ENCODE measurements at places on chromosomes 2 and 18. TPM values are rescaled to one million over a fixed set of nuclear protein-coding genes. Genes with fewer than 3 reads are reported as not detected.

GRCh38 chr2:82089518-82089917 lies 1785.0 kb upstream of the LRRTM1 start:
- DNase-seq, result no peak

Gene EVA1A
- 0.87 TPM for total RNA-seq

- DNase-seq, result no peak
Observed at GRCh38 chr18:72673242-72673641, 129.1 kb upstream of the CBLN2 start.

Gene FSIP2
- total RNA-seq, result 10.6 TPM

Gene BMP10
- total RNA-seq, result not detected

DNA sequence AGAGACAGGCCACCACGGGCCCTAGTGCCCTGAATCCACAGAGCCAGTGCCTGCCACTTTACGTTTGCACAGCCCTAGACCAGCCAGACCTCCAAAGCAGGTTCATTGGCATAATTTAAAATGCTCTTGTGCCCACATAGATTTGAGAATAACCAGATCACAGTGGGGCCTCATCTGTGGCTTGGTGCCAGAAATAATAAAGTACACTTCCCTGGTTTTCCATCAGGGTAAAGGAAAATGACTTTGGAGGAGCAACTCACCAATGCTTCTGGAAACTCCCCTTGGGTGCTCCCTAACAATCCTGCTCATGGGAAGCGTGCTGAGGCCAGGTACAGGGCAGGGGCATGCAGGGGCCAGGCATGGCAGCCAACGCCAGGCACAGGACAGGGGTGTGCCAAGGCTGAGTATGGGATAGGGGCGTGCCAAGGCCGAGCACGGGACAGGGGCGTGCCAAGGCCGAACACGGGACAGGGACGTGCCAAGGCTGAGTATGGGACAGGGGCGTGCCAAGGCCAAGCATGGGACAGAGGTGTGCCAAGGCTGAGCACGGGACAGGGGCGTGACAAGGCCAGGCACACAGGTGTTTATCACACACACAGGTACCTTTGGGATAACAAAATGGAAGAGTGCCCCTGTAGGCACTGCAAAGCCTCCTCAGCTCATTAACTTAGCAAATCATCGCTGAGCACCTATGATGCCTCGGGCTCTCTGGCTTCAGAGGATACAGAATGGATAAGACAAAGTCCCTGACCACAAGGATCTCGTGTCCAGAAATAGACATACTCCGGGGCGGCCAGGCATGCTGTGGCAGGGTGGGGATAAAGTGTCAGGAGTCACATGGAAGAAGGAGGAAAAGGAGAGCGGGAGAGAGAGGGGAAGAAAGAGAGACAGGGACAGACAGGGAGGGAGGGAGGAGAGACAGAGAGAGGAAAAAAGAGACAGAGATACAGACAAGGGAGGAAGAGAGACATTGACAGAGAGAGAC lies 334.7 kb downstream of the EIPR1 start:
- peak; percentile 70 for DNase-seq

DNA sequence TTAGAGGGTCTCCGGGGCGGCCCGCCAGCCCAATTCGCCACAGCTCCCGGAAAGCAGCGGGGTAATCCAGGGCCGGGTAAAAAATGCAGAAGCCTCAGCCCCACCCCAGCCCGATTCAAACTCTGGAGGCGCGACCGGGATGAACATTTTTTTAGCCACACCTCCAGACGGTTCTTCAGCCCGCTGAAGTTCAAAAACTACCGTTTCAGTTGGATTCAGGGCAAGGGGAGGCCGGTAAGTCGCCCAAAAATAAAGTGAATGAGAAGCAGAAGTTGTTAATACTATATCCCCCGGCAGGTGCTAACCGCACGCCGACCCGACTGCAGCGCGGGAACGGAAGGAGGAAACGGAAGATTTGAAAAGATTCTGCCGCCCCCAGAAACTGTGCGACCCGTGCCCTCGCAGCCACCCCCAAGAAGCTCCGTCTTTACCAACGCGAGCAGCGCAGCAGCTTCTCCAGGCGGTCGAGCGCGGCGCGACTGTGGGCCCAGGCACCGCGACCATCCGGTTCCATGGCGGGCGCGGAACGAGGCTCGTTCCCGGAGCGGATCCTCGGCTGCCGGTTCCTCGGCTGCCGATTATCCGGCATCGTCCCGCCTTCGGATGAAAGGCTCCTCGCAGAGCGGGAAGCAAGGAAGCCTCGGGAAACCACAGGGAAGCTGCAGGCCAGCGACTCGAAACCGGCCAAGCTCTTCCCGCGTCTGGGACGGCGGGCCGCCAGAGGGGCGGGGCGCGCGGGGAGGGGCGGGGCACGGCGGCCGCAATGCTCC lies at the start of gene BARD1:
Gene BARD1 (minus strand): TSS at position 703 of the 770 bp plus-strand sequence. CDS start 114 bp downstream, at position 589.
- peak; percentile 74 for DNase-seq

Gene GRHL1
- 2.3 TPM for total RNA-seq

GRCh38 chr2:132465917-132466316 lies 49.3 kb downstream of the GPR39 start:
- DNase-seq, result no peak

GRCh38 chr2:100959225-100959880 lies 42.7 kb upstream of the RPL31 start:
- no peak for DNase-seq

- DNase-seq, result no peak
Observed at GRCh38 chr2:169664600-169664977, 29.6 kb downstream of the CFAP210 start.

Gene SOX11
- total RNA-seq, result 0.78 TPM

Gene DNAJC5G
- not detected for total RNA-seq

DNA sequence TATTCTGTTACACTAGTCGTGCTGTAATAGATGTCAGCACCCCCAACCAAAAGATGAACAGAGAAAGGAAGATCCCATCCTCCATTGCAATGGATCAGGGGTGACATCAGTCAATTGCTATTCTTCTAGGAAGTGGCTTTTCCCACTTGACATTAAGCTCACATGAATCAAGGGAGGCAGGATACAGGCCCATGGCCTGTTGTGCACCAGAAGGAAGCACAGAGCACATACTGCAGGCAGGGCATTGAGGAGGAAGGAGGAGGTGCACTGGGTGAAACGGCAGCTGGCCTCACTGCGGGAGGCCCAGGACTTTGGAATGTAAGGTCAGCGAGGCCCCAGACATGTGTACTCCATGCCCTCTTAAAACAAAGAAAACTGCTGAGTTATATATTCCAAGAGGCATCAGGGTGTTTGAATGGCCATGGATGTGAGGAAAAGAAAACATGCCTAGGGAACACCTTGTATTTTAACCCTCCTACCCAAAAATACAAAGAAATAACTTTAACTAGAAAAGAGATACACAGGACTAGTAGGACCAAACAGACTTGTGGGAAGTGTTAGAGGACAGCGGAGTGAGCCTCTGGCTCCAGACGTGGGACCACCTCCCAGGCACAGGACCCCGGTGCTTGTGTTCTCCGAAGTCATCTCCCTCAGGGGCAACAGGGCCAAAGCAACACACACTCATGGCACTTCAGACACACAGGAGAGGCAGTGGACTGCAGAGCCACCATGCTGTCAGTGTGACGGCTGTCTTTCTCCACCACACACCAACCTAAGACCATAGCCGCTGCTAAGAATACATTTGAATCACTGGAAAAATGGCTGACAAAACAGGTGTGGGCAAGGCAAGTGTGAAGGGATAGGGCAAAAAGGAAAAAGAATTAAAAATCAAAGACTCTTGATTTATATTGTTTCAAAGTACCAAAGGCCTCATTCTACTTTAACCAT lies 51.4 kb upstream of the RIOK3 start:
- DNase-seq, result peak; percentile 51

DNA sequence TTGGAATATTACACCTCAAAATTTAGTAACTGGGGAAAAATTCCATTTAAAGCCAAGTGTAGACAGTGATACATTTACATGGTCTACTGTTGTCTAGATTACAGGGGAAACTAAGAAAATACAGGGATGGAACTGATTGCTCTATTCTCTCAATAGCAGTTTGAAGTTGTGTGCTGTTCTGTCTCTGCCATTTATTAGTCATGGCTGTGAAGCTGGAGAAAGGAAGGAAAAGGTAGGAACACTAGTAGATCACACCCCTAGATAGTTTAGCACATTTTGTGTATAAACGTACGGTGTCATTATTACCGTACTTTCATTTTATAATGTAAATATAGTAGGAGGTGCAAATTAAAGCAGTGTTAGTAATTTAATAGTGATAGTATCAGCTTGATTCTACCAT lies 170.5 kb downstream of the PHLPP1 start:
- no peak for DNase-seq

- DNase-seq, result no peak
Observed at GRCh38 chr2:71704688-71705087, 251.3 kb downstream of the DYSF start.

DNA sequence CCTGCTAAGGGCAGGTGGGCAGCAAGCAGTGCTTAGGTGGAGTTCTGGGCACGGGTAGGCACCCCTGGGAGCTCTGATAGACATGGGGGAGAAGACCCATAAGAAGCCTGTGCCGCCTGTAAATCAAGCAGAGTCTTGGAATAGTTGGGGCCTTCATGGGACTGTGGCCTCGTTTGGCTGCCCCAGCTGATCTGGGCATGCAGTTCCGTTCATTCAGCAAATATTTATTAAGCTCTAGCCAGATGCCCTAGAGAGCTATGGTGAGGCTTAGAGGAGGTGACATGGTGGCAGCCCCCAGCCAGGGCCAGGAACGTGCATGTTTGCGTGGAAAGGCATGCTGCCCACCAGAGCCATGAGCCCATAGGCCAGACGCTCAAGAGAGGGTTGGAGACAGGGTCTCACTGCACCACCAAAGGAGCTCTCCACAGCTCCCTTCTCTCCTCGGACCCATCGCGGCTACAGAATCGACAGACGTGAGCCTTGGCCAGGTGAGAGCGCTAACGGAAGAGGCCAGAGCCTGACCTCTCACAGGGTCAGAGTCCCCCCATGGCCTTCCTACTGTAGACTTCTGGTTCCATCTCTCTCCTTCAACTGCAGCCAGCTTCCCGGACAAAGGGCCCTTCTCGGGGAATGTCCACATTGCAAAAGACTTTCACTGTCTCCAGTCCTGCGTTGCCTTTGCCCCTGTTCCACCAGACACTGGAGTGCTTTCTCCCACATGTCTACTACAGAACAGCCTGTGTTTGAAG lies 135.7 kb downstream of the INHBB start:
- DNase-seq, result no peak
